ENCODE measurements at places on chromosomes 4 and X. TPM values are rescaled to one million over a fixed set of nuclear protein-coding genes. Genes with fewer than 3 reads are reported as not detected.

CFAP47 gene
- total RNA-seq, result not detected

DNA sequence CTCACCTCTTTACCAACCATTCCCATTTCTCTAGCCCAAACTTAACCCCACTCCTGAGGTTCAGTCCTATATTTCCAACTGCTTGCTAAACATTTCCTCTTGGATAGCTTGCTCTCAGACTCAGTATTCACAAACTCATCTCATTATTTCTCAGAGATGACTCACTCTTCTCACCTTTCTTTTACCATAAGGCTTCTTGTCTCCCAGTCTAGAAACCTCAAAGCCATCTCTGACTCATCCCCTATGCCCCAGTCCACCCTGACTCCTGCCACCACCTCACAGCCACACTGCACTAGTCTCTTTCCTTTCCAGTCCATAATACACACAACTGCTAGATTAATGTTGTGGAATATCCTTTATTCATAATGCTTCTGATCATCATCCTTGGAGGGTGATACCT is 4.8 kb downstream of the FRMPD3 start:
- no peak for DNase-seq
- H3K27ac ChIP-seq, result no peak overlapping the region
- H3K4me3 ChIP-seq, result no peak overlapping the region
- H3K27me3 ChIP-seq, result peaks cover 60% of the 10 kb centered on the region
- no peaks in the 10 kb centered on the region for H3K36me3 ChIP-seq

NOCT gene
- total RNA-seq, result 18.1 TPM

DNA sequence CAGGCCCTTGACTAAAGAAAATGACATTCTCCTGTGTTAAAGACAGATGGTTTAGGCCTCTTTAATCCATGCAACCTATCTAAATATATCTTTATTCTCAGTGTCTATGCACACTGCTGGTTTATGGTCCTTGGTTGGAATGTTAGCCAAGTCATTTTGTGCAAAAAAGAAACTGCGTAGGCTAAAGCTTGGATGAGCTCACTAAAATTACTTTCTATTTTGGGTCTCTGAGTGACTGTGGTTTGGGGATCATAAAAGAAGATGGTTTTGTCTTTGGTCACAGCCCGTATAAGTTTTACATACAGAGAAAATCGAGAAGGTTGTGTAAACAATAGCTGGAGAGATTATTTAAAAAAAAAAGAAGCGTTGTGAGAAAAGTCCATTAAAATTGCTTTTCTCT is 443.6 kb downstream of the UBE2NL start:
- H3K36me3 ChIP-seq, result no peaks in the 10 kb centered on the region
- no peak overlapping the region for H3K27ac ChIP-seq
- H3K4me3 ChIP-seq, result no peak overlapping the region
- no peaks in the 10 kb centered on the region for H3K4me1 ChIP-seq
- H3K27me3 ChIP-seq, result no peaks in the 10 kb centered on the region

F8 gene
- total RNA-seq, result 10.9 TPM

DNA sequence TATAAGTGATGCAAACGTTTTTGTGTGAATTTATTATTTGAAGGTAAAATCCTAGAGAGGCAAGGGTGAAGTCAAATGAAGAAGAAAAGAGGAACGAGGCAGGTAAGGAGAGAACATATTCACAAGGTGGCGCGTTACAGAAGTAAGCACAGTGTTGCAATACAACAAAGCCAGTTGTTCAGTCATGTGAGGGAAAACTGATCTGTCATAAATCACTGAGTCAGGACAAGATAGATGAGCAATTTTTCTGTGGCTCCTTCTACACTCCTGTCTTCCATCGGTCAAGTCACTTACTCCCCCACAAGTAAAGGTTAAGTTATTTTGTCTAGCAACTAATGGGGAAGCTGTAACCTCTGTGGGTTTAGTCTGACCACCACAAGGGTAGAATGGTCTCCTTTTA is 203.0 kb upstream of the GK2 start:
- H3K27me3 ChIP-seq, result peaks cover 1% of the 10 kb centered on the region
- no peaks in the 10 kb centered on the region for H3K36me3 ChIP-seq
- H3K4me1 ChIP-seq, result no peaks in the 10 kb centered on the region
- H3K27ac ChIP-seq, result no peak overlapping the region
- H3K4me3 ChIP-seq, result no peak overlapping the region

GRCh38 chr4:84455697-84456096 is 43.4 kb downstream of the NKX6-1 start:
- no peaks in the 10 kb centered on the region for H3K4me1 ChIP-seq
- H3K4me3 ChIP-seq, result no peak overlapping the region
- H3K27me3 ChIP-seq, result no peaks in the 10 kb centered on the region
- DNase-seq, result no peak
- no peak overlapping the region for H3K27ac ChIP-seq

DNA sequence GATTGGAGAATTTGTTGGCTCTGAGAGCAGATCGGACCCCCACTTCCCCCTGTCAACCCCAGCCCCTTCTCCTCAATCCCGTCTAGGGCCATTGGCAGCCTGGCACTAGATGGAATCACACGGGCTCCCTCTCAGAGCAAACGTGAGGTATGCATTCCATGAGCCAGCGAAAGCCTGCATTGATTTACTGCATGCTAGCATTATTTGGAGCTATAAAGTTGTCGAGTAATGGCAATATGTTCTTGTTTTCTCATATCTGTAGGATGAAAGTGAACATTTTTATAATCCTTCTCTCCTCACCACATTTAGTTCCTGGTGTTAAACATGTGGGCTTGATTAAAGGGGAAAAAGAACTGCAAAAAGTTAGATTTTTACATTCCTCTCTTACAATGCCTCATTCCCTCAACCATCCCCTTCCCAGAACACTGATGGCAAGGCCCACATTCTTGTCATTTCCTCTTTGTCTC is 159.2 kb downstream of the SPRY1 start:
- H3K36me3 ChIP-seq, result no peaks in the 10 kb centered on the region
- H3K27me3 ChIP-seq, result no peaks in the 10 kb centered on the region
- peak overlapping the region; percentile 51 for H3K27ac ChIP-seq
- peaks cover 36% of the 10 kb centered on the region for H3K4me1 ChIP-seq
- peak overlapping the region; percentile 45 for H3K4me3 ChIP-seq

GRCh38 chrX:147838465-147839131 is 73.1 kb upstream of the FMR1 start:
- H3K27ac ChIP-seq, result no peak overlapping the region
- no peak for DNase-seq
- H3K4me1 ChIP-seq, result no peaks in the 10 kb centered on the region

GRCh38 chr4:188941524-188942119 is 802.4 kb downstream of the TRIML1 start:
- H3K36me3 ChIP-seq, result no peaks in the 10 kb centered on the region
- H3K27ac ChIP-seq, result peak overlapping the region; percentile 78
- H3K4me1 ChIP-seq, result peaks cover 13% of the 10 kb centered on the region

DNA sequence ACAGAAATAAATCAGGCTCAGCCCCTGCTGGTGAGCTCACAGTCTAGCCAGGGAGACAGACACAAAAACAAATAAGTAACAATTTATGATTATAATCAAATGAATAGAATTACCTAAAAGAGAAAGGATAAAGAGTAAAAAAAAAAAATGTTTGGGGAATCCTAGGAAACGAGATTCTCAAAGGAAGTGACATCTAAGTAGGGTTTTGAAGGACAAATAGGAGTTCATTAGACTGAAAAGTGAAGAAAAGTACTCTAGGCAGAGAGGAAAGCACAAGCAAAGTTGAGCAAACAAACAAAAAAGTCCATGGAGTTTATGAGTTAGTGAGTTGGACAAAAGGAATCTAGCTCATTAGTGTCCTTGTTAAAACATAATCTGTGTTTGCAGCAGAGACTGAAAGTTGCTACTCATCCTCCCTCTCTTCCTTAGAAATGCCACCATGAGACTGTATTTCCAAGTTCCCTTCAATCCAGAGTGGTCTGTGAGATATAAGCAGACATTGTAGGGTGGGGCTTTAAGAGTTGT is 145.6 kb downstream of the SPATA18 start:
- peaks cover 6% of the 10 kb centered on the region for H3K4me1 ChIP-seq
- H3K36me3 ChIP-seq, result no peaks in the 10 kb centered on the region

- H3K36me3 ChIP-seq, result peaks cover 2% of the 10 kb centered on the region
- peaks cover 19% of the 10 kb centered on the region for H3K4me1 ChIP-seq
These were observed 618 bp downstream of the RBBP7 start for GRCh38 chrX:16869393-16870094.

DNA sequence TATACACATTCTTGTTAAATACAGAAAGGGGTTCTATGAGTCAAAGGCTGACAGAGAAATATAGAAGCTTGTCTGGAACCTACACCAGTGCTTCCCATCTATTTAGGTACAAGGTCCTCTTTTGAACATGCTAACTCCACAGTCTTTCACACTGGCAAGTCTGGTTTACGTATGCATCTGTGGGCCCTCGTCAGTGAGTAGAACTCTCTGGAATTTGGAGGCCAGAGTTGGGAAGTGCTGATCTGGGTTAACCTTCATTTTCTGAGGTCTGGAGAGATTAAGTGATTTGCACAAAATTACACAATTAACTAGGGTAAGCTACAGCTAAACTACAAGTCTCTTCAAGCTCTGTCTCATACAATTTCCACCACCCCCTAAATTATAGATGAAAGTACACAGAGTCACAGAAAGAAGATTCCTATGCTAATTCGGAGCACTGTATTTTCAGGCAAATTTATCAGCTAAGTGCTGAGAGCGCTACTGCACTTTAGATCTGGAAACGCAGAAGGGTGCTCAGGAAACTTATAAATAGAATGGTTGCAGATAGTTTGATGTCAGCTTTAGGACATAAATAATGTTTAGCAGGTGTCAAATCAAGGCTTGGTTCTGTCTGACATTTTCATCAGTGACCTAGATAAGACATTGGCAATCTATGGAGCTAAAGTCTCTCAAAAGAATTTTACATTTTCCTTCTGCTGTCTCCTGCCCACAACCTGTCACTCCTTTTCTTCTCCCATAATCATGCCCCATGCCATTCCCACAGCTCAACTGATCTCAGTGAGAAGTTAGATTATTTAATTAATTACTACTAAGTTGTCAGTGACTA is 43.0 kb upstream of the PDLIM5 start:
- H3K4me3 ChIP-seq, result no peak overlapping the region
- H3K4me1 ChIP-seq, result peaks cover 68% of the 10 kb centered on the region
- H3K36me3 ChIP-seq, result no peaks in the 10 kb centered on the region

DNA sequence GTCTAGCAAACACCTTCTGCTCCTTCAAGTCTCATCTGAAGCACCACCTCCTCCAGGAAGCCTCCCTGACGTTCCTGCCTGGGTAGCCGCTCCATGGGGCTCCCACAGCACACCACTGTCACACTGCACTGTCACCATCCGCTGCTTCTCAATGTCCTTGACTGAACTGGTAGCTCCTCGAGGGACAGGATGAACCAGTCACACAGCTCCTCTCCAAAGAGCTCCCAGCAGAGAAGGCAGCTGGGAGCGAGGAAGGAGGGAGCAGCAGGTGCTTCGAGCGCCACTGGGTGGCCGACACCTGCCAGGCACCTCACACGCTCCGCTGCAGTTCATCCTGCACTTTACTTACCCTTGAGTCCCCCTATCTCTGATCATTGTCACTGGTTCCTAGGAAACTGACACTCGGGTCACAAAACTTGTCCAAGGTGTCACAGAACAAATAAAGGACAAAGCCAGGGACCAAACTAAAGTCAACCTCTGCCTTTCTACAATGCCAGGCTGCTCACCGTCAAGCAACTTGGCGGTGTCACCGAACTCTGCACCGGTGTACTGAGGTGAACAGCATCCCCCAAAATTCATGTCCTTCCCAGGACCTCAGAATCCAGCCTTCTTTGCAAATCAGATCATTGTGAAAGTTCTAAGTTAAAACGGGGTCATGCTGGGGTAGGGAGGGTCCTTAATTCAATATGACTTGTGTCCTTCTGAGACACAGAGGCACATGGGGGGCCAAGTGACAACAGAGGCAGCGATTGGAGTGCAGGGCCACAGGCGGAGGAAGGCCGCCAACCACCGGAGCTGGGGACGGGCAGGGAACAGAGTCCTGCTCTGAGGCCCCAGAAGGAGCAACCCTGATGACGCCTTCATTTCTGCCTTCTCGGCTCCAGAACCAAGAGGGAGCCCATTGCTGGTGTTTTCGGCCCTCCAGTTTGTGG is 5.5 kb upstream of the S100P start:
- no peaks in the 10 kb centered on the region for H3K36me3 ChIP-seq
- H3K27ac ChIP-seq, result peak overlapping the region; percentile 81
- peaks cover 19% of the 10 kb centered on the region for H3K4me1 ChIP-seq
- DNase-seq, result no peak
- no peaks in the 10 kb centered on the region for H3K27me3 ChIP-seq

- H3K36me3 ChIP-seq, result no peaks in the 10 kb centered on the region
- H3K27ac ChIP-seq, result no peak overlapping the region
- DNase-seq, result peak; percentile 71
- H3K27me3 ChIP-seq, result no peaks in the 10 kb centered on the region
- H3K4me3 ChIP-seq, result no peak overlapping the region
These were observed 75.4 kb downstream of the FBXW7 start for GRCh38 chr4:152460488-152460887.

All from osteoblast (primary cell).